IMR-90 (cell line): ENCODE measurements at places on chromosomes 7 and 10. TPM values are rescaled to one million over a fixed set of nuclear protein-coding genes. Genes with fewer than 3 reads are reported as not detected.

- no peak for DNase-seq
Measured at GRCh38 chr7:93819699-93820098, 70.9 kb downstream of the TFPI2 start.

DNA sequence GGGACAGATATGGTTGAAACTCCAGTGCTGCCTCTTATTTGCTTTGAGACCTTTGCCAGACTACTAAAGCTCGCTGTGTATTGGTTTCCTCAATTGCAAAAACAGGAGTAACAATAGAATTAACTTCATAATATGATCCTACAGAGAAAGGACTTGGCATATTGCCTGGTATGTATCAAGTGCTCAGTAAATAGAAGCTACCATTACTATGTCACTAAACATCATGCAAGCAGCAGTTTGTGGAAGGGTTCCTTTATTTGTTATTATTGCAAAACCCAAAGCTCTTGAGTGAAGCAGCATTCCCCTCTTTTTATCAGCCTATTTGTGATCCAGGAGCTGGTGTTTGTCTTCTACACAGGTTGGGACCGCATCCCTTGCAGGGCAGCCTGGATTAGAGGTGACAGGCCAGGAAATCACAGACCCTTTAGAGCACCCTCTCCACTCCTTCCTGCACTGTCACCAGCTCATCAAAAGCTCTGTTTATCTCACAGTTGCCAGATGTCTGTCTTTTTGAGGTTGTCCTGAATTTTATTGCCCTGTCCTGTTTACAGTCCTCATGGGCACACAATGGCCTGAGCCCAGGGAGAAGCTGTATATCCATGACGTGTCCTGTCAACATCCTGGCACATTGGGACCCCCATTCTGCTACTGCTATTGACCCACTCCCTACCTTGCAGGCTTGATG is 121.5 kb downstream of the SNX10 start:
- no peak for DNase-seq

The ZDHHC4 gene
- 40.0 and 58.3 TPM in 2 replicates for total RNA-seq

DNA sequence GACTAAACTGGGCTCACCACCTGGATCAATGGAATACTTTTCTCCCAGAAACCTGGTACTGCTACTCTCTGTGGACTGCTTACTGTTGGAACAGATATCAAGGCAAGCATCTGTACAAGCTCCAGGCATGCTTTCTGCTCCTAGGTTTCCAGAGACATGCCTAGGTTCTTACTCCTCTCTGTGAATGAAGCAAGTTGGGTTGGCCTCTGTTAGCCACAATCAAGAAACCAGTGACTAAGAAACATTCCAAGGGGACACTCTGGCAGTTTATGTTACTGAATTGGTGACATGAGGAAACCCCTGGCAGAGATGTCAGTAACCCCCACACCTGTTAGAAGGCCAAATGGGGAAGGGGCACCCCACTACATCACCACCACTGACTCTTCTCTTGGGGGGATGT is 121.9 kb downstream of the GFRA1 start:
- no peak for DNase-seq

- DNase-seq: no peak
Measured at GRCh38 chr7:140054751-140055150, 8.0 kb downstream of the PARP12 start.

GRCh38 chr10:53162856-53163255 is 390.3 kb upstream of the MBL2 start:
- no peak for DNase-seq

- no peak for DNase-seq
Measured at GRCh38 chr7:39637400-39637799, 14.0 kb downstream of the RALA start.

DNA sequence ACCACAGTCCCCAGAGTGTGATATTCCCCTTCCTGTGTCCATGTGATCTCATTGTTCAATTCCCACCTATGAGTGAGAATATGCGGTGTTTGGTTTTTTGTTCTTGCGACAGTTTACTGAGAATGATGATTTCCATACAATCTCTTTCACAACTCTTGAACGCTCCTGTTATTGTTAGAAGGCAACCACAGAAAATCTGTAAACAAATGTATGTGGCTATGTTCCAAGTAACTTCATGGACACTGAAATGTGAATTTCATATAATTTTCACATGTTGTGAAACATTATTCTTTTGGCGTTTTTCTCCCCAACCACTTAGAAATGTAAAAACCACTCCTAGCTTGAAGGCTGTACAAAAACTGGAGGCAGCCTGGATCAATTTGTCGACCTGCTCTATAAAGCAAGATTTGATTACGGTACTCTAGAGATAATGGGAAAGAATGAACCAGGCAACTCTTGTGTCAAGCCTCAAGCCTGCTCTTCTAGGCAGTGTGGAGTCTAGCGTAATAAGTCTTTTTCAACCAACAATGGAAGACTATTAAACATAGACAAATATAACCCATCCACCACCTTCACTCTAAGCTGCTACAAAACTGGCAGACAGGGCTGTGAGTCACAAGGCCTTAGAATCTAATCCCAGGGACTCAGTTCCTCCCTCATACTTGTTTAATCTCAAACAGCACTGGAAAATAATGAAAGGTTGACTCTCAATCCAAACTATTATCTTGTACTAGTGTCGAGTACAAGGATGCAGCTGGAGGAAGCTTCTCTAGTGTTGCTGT is 22.7 kb downstream of the ARL3 start:
- peak; percentile 49 for DNase-seq

The THAP5 gene
- 23.7 and 32.5 TPM in 2 replicates for total RNA-seq

The CCDC3 gene
- under 0.01 and 0.36 TPM in 2 replicates for total RNA-seq

The PKD2L1 gene
- total RNA-seq: not detected in 2 replicates

DNA sequence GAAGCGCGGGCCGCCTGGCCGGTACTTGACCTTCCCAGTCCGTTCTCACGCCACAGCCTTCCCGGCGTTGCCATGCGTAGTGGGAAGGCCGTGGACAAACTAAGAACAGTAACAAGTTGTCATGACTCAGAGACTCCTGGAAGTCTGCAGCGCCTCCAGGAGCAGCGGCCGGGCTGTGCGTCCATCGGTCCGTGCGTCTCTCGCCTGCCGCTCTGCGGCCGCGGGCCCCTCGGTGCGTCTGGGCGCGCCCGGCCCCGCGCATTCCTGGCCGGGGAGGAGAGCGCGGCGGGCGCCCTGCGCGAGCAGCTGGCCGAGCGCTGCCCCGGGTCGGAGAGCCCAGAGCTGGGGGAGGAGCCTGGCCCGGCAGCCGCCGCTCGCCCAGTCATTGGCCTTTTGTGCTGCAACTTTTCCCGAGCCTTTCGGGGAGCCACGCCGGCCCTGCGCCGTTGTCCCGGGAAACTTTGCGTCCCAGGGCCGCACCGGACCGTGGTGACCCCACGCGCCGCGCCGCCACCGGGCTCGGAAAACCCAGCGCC is 123.7 kb downstream of the TACC2 start:
- DNase-seq: peak; percentile 96

DNA sequence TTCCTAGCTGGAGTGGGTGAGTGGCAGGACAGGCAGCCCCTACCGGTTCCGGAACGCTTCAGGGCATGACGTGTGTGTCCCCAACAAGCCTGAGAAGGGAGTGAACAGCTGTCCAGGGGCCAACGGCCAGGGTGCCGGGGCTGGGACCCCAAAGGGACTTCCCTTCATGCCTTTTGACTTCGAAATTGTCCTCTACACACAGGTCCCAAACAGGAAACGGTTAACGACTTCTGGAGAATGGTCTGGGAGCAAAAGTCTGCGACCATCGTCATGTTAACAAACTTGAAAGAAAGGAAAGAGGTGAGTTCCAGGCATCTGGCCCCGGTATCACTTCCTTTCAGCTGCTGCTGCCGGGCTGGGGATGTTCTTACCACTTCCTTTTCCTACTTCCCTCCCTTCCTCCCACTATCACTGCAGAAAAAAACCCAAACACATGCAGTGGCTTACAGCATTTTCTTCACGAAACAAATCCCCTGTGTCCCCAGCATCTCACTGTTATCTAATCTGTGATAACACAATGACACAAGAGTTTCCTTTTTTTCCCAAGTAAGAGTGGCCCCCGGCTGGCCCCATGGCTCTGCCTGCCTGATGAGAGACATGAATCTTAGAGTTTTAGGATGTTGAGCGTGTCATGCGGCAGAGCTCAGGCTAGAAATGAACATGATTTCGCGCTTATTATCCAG is 63.2 kb downstream of the MKI67 start:
- no peak for DNase-seq

DNA sequence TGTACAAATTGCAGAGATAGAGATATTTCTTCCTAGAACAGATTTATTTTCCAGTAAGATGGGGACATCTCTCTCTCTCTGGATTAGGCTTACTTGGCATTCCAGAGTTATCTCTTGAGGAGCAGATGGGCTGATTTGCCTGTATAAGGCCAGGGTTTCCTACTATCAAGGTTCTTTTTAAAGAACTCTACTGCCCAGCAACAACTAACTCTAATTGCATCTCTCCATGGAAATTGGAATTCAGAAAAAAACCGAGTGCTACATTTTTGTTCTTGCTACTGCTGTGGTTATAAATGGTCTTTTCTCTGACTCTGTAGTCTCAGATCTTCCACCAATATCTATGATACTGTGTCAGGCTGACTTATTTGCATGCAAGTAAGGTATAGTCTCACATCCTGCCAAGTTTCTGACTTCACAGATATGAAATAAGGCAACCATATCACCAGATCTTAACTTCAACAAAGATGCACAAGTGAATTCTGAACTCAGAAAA is 161.1 kb downstream of the CRPPA start:
- no peak for DNase-seq

GRCh38 chr7:2264158-2264557 is 22.1 kb downstream of the NUDT1 start:
- no peak for DNase-seq

The ABCC2 gene
- 0.28 and 0.36 TPM in 2 replicates for total RNA-seq

- DNase-seq: no peak
Measured at GRCh38 chr10:78894841-78895195, 173.9 kb upstream of the ZMIZ1 start.

- DNase-seq: no peak
Measured at GRCh38 chr7:95375591-95376257, 20.5 kb downstream of the PON3 start.

The ECHS1 gene
- total RNA-seq: 60.8 and 71.1 TPM in 2 replicates

The GIMAP2 gene
- under 0.01 TPM in 1 of 2 replicates, not detected in the other for total RNA-seq

DNA sequence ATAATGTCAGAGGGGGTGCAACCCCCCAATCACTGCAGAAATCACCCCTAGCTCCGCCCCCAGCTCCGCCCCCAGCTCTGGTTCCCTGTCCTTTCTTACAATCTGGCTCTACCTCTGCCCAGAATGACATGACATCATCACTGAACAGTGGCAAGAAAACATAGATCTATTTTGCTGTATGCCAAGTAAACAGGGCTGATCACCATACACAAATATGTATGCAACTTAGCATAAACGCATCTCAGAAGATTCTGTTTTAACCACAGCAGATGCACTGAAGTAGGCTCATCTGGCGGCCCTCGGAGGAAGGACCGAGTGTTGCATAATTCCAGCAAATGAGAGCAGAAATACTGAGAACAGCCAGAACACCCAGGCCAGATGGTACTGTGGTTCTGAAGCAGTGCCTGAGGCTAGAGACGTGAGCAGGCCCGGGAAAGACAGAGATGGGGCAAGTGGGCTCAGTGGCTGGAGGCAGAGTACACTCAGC is 293.3 kb upstream of the KLF14 start:
- peak; percentile 67 for DNase-seq

The LRRC4 gene
- 0.54 and 0.56 TPM in 2 replicates for total RNA-seq

DNA sequence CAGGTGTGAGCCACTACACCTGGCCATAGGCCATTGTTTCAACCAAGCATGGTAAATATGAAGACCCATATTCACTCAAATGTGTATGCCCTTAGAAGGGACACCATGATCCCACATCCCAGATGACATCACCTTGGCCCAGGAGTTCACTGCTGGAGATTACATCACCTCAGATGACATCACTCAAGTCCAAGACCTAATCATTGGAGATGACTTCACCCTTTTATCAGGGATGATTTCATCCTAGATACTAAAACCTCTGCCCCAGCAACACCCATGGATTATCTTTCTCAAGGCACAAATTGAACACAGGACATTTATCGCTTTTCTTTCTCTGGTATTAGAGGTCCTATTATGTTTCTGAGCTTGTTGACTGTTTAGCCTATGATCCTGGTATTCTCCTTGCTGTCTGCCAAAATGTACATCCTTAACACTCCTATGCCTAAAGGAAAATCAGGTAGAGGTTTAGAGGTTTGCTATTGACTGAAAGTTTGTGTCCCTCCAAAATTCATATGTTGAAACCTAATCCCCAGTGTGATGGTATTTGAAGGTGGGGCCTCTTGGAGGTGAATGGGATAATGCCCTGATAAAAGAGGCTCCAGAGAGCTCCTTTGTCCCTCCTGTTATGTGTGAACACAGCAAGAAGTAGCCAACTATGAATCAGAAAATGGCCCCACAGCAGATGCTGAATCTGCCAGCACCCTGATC is 9.8 kb upstream of the CYP2C18 start:
- no peak for DNase-seq

GRCh38 chr7:67738958-67739357 is 742.3 kb downstream of the TYW1 start:
- DNase-seq: no peak

The NUTM2E gene
- total RNA-seq: not detected in 2 replicates

DNA sequence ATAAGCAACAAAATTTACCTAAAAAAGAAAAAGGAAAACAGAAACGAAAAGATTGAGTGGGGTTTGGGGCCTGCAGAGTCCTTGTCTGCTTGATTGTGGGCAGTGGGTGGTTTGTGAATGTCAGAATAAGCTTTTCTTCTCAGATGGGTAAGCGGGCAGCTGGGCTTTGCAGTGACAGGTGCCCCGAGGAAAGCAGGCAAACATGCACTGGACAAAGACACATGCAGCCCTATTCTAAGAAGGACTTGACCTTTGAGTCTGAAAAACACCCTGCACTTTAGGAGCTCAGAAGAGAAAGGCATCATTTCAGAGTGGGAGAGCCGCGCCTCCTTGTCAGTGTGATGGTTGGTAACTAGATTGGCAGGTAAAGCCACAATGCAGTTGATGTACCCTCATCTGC is 562.7 kb downstream of the PTPRN2 start:
- DNase-seq: no peak

DNA sequence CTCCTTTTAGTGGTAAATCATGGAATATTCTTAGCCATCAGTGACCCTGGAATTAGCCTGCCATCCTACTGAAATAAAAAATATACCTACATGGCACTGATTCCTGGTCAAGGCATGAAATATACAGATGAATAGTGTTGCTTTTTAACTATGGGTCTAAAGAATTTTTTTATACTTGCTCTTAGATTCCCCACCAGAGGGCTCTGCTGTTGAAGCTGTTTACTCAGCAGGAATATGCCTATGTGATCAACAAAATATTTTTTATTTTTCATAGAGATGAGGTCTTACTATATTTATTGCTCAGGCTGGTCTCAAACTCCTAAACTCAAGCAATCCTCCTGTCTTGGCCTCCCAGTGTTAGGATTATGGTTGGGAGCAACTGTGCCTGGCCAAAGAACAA is 13.5 kb downstream of the ZC3HC1 start:
- DNase-seq: peak; percentile 20

DNA sequence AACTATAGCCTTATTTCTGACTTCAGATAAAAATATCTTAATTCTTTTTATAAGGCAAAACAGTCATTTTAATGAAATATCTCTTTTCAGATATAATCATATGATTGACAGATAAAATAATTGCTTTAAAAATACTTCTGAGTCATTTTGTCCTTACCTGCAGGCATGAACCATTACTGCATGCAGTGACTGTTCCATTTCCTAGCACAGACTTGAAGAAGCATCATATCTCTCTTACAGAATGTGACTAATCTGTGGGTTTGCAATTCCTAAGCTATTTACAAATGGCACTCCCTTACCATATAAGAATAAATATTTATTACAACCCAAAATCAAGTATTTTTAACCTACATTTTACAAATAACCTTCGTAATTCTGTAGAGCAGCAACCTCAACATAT is 120.7 kb downstream of the SRPK2 start:
- DNase-seq: peak; percentile 87

- peak; percentile 76 for DNase-seq
Measured at GRCh38 chr10:35563261-35563891, 41.8 kb upstream of the GJD4 start.
